Activated naive CD8-positive, alpha-beta T cell treated with anti-CD3 and anti-CD28 coated beads, Interleukin-2, amount 10 ng/mL, durations not matched to agents 7 days and 5 days (primary cell): ENCODE measurements at places on chromosomes 1 and 21. TPM values are rescaled to one million over a fixed set of nuclear protein-coding genes. Genes with fewer than 3 reads are reported as not detected.

DNA sequence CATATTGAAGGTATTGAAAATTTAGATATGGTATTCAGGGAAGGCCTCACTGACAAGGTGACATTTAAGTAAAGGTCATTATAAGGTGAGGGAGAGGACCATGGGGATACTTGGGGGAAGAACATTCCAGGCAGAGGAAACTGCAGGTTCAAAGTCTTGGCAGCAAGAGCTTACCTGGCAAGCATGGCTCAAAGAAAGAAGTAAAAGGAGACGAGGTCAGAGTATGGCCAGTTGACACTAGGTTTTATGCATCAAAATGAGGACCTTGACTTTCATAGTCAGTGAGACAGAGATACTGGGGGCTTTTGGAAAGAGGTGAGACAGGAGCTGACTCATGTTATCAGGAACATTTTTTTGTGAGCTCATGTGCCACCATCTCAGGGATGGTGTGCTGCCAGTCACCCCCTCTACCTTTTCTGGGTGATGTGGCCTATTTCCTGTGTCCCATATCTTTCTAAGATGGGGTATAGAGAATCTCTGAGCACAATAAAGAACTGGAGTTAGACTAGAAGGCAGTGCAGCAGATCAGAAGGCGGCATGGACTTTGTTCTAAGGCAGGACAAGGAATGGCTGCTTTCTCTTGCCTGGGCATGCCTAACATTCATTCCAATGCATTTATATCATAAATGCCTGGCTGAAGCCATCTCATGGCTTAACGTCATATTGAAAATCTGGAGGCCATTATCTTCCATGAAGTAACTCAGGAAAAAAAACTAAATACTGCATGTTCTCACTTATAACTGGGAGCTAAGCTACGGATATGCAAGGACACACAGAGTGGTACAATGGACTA lies 406.7 kb downstream of the NTNG1 start:
- H3K4me1 ChIP-seq: no peaks in the 10 kb centered on the region
- DNase-seq: no peak
- no peak overlapping the region for H3K27ac ChIP-seq
- H3K36me3 ChIP-seq: no peaks in the 10 kb centered on the region
- peaks cover 2% of the 10 kb centered on the region for H3K27me3 ChIP-seq

DNA sequence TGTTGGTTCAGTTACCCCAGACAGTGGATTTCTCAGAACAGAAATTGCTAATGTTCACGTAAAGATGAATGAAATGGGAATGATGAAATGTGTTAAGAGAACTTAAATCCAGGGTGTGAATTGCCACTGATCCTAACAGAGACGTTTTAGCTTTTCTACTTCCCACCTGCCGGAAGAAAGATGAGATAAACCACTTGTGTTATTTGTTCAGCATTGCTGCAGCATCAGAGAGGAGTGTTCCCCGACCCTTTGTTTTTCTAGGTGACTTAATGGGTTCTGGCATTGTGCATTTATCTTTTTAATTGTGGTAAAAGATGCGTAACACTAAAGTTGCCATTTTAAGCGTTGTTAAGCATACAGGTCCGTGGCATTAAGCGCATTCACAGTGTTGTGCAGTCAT lies 122.3 kb downstream of the GALNT2 start:
- no peak for DNase-seq
- peaks cover 32% of the 10 kb centered on the region for H3K4me1 ChIP-seq
- no peak overlapping the region for H3K4me3 ChIP-seq
- H3K36me3 ChIP-seq: peaks cover 19% of the 10 kb centered on the region
- H3K27ac ChIP-seq: no peak overlapping the region

GRCh38 chr1:96569288-96569687 lies 152.3 kb upstream of the PTBP2 start:
- H3K27ac ChIP-seq: no peak overlapping the region
- no peak overlapping the region for H3K4me3 ChIP-seq
- H3K4me1 ChIP-seq: no peaks in the 10 kb centered on the region
- DNase-seq: no peak
- H3K36me3 ChIP-seq: no peaks in the 10 kb centered on the region
- H3K27me3 ChIP-seq: no peaks in the 10 kb centered on the region

GRCh38 chr1:160011781-160012180 lies 20.0 kb downstream of the PIGM start:
- no peak for DNase-seq
- H3K27me3 ChIP-seq: peaks cover 26% of the 10 kb centered on the region
- H3K4me3 ChIP-seq: no peak overlapping the region

The FLG2 gene
- not detected for total RNA-seq

The TNFRSF8 gene
- total RNA-seq: 0.22 TPM

The COL8A2 gene
- 0.19 TPM for total RNA-seq

The FMN2 gene
- total RNA-seq: not detected
